T-cell (primary cell): ENCODE measurements at places on chromosomes 4 and X.

DNA sequence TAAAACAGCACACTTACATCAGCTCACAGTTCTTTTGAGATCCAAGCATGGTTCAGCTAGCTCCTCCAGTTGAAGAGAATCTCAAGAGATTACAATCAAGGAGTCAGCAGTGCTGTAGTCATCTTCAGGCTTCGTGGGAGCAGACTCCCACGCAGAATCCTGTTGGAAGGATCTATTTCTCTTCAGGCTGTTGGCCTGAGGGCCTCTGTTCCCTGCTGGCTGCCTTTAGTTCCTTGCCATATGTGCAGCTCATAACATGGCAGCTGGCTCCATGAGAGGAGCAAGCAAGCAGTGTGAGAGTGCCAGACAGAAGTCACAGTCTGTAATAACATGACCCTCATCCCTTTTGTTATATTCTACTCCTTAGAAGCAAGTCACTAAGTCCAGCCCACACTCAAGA, 168.6 kb downstream of the COX18 start:
- no peak for DNase-seq

DNA sequence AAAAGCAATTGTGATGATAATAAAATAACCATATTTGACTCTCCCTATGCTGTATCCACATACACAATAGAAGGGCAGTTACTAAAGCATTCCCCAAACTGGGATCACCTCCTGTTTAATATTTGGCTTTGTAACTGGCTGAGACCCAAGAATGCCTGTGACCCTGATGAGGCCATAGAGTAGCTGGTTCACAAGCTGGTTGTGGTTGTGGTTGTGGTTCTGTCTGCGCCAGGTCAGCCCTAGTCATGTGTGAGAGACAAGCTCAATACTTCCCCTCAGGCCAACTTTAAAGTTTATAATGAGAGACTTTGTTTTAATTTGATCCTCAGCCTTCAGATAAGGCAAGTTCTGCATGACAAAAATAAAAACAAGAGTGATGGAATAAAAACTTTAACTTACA, 209.9 kb downstream of the PARM1 start:
- DNase-seq = no peak

DNA sequence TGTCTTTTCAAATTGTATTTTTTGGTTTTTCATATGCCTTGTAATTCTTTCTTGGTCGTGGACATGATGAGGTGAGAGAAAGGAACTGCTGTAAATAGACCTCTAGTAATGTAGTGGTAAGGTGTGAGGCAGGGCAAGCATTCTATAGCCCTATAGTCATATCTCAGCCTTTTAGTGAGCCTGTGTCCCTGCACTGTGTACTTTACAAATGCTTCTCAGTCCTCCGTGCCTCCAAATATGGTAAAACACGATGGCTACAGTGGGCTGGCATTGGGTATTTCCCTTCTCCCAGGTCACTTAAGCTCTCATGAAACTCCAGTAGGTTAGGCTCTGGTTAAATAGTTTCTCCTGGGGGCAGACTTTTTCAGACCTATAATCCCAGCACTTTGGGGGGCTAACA, 57.9 kb upstream of the PLS3 start:
- DNase-seq = no peak

DNA sequence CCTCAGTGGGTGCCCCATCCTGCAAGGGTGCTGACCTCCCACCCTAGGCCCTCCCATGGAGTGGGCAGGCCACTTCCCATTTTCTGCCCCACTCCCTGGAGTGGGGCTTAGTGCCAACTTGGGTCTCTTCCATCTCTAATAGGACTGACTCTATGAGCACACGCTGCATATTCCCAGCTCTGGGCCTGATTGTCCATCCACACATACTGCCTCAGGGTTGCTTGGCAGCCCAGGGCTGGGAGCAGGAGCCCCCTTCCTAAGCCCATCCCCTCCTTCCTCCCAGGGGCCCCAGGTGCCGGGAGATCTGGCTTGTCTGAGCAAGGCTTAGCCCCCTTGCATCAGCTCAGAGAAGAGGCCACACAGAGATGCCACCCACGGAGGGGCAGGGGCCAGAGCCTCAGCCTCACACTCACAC, 55.1 kb downstream of the PJA1 start:
- DNase-seq = no peak

DNA sequence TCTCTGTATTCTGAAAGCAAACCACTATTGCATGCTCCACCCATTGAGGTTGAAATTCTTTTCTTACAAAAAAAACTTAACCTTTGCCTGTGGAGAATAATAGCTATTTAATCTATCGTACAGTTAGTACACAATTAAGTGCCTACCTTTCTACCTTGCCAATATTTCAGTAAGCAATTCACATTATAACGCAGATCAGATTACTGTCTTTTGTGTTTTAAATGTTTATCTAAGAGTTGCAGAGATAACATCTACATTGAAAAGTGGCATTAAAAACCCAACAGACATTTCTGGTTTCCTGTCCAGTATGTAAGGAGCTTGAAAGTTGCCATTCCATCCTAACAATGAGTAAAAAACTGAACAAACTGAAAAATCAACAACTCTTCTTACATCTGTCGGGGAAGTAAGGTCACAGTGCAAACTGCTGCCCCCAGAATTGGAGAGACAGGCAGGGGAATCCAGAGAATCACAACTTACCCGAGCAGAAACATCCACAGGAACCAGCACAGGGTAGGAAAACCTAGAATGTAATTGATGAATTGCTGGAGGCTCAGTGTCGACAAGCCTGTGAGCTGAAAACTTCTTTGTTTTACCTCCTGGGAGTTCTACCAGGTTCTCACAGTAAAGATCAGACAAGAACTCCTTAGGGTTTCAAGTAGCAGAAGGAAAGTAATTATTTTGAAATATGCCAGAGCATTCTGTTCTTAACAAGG, 27.3 kb upstream of the ACSL4 start:
- no peak for DNase-seq

GRCh38 chrX:141701072-141701471, 2.5 kb upstream of the SPANXD start:
- DNase-seq = no peak

- peak; percentile 14 for DNase-seq
These were observed 759 bp upstream of the TBC1D1 start for GRCh38 chr4:37889849-37890800.

DNA sequence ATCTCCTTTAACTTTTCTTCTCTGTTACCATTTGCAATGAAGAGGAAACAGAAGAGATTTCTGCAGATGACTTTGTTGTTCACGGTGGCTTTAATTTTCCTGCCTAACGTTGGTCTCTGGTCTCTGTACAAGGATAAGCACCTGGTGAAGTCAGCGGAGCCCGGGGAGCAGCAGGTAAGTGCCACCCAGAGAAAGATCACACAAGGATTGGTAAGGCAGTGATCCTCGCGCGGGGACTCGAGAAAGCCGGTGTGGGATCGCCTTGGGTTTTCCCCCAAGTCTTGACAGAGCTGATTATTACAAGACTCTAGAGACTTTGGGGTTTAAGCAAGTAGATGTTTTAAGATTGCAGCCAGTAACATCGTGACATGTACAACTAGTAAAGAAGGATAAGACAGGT, 1.3 kb downstream of the GALNTL6 start:
- no peak for DNase-seq

DNA sequence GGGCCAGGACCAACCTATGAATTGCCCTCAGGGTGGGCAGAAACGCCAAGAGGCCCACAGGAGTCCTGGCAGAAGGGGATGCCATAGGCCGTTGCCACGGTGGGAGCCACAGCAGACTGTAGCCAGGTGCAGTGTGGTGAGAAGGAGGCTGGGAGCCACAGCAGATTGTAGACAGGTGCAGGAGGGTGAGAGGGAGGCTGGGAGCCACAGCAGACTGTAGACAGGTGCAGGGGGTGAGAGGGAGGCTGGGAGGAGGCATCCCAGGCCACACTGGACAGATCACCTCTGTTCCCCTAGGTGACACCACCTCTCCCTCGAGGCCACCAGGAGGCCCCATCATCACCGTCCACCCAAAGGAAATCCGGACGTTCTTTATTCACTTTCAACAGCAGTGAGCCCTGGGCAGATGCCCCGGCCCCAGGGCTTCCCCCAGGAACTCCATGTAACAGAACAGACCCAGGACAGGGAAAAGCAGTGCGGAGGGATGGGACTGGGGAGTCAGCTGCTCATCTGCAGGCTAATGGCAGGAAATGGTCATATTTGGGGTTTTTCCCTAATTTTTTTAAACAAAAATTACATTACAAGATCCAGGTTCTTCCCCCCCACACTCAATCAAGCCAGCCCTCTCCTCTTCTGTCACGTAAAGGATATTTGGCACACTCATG, 19.5 kb upstream of the MRFAP1 start:
- no peak for DNase-seq

- DNase-seq = no peak
These were observed 178.5 kb downstream of the COL25A1 start for GRCh38 chr4:109123951-109124350.

- DNase-seq = no peak
These were observed 154.1 kb downstream of the BANK1 start for GRCh38 chr4:101944649-101945048.

- no peak for DNase-seq
These were observed 16.6 kb downstream of the CLCN4 start for GRCh38 chrX:10173331-10173900.

DNA sequence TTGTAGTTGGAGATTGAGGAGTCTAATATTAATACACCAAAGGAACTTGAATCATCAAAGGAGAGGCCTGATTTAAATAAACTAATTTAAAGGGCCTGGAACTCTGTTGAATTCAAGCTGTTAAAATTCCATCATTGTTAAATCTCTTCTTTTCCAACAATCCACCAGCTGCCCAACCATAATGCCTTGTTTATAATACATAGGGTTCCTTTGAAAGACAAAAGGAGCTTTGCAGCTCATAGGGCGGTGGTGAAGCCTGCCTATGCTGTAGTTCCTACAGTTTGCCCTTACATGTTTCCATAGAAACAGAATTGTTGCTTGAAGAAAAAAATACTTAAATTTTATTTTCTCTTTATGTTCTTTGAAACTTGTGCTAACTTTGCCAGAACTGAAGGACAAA, 102.8 kb downstream of the GLUD2 start:
- no peak for DNase-seq

DNA sequence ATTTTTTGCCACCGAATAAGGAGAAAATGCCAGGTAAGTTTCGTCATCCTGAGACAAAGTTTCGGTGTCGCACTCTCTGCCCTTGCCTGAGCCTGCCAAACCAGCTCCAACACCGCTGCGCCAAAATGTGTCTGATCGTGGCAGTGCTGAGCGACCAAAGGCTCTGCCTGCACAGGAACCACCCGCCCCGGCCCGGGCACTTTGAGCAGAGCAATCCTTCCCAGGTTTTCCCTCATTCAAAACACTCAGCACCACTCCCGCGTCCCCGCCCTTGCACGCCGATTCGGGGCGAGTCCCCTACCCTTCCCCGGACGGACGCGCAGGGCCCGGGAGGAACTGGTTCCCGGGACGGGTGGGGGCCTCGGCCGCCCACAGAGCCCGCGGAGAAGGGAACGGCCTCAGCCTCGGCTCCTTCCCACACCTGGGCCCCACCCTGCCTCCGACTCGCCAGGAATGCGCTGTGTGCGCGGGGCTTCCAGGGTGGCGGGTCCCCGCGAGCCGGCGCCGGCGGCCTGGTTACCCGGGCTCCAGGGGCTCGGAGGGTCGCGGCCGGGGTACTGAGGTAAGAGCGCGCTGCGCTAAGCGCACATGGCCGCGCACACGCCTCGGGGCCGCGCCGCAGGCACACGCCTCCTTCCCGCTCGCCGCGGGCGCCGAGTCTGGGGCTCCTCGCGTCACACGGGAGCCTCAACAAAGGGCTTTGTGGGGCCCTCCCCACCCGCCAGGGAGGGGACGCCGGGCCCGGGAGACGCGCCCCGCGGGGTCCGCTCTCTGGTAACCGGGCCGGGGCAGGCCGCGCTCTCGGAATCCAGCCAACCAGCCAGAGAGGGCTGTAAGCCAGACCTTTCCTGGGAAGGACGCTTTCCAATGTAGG, at the start of gene C4orf36:
C4orf36 (minus strand) TSS at position 661 of the 874 bp plus-strand sequence. CDS start 902 bp downstream, outside the sequence.
- DNase-seq = peak; percentile 16

- DNase-seq = no peak
These were observed 466.9 kb downstream of the FSTL5 start for GRCh38 chr4:161696944-161697343.

GRCh38 chr4:156528216-156528615, 443.4 kb downstream of the PDGFC start:
- no peak for DNase-seq

DNA sequence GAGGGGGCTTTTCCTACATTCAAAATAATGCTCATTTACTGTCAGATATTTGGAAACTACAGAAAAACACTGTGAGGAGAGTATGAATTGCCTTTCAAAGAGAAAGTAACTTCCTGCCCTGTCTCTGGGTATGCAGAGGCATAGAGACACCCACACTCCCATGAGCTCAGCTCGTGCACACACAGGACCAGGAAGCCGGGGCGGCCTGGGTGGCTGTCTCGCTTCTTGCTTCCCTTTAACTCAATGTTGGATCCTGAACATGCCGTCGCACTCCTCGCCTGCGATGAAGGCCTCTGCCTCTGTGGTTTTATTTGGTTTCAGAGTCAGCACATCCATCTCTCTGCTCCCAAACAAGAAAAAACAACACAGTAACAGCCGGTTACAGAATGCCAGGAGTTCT, 40.1 kb upstream of the GPR78 start:
- DNase-seq = no peak

- no peak for DNase-seq
These were observed 106.1 kb upstream of the TMEM150C start for GRCh38 chr4:82667761-82668480.

DNA sequence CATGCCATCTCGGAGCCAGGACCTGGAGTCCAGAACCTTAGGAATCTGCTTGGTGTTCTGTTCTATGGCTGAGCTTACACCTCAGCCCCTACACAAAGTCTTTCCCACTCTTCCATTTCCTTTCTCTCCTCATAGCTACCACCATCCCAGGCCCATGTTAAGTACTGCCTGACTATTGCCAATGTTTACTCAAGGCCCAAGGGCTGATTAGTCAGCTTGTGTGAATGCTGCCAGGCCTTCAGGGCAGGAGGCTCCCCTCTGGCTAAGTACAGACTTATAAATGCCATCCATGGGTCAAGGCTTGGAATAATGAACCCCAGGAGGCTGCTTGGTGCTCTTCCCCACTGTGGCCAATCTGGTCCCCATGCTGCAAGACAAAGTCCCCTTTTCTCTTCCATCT, 411.6 kb upstream of the MAGEB18 start:
- no peak for DNase-seq

DNA sequence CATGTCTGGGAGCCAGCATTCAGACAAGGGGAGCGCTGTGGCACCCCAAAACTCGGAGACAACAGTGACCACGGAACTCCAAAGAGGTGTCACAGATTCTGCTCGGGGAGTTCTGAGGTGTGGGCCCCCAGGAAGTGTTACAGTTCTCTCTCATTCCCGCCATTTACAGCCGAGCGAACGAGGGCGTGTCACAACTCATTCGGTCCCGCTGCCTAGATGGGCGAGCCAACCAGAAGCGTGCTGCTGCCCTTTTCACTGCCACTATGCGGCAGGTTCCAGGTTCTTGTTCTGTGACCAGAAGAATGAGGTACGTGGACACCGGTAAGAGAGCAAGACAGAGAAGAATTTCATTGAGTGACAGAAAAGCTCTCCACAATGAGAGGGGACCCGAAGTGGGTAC, 1370.6 kb upstream of the AGA start:
- DNase-seq = no peak

GRCh38 chr4:26171941-26172340, 148.9 kb upstream of the RBPJ start:
- no peak for DNase-seq
